Effector CD4-positive, alpha-beta T cell (primary cell): ENCODE measurements at places on chromosomes 2 and 18.

GRCh38 chr2:607709-608108, 69.5 kb downstream of the TMEM18 start:
- no peak for DNase-seq

- no peak for DNase-seq
Observed at GRCh38 chr2:190785334-190785733, 95.3 kb upstream of the GLS start.

DNA sequence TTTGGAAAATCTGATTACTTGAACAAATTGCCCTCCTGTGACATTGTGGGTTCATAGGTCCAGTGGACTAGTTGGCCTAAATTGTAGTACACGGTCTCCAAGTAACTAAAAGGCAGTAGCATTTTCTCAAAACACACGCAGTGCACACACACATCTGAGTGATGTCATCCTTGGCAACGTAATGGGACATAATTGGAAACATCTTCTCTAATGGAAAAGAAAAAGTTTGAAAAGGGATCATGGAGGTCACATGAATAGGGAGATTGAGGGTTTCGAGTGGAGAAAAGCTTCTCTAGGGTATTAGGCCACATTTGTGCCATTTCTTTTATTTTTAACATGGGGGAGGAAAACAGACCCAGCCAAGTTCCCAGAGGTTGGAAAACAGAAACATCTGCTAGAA, 93.3 kb downstream of the MAP4K4 start:
- no peak for DNase-seq

DNA sequence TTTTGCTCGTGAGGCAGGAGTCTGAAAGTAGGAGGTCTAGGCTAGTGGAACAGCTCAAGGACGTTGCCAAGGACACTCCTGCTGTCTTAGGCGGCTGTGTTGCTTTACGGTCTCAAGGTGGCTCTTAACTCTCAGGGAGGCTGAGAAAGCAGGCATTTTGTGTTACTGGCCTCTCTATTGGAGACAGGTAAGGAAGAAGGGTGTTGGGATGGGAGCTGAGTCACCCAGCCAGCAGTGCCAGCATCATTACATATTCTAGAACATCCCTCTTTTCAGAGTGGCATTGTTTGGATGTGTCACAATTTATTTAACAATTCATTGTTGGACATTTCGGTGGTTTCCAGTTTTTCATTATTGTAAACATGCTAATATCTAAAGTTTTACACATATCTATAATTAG, 30.8 kb upstream of the TMEM214 start:
- no peak for DNase-seq

GRCh38 chr2:44560352-44560751, 198.6 kb downstream of the CAMKMT start:
- DNase-seq = no peak

DNA sequence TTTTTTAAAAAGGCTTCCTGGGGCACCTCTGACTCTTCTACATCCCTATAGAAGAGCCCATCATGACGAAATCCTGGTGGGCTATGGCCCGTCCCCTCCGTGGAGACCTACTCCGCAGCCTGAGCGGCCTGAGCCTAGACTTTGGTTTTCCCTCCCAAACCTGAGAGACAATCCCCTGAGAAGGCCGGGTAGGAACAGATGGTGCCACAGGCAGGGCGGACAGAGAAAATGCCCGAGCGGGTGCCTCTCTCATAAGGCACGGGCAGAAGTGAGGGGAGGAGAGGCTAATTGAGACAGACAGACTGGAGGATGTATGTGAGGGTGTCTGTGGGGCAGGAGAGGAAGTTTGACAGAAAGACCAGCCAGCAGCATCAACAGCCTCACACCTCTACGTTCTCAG, 20.2 kb upstream of the SFXN5 start:
- DNase-seq = no peak

GRCh38 chr2:43842866-43843226, 4.1 kb downstream of the ABCG8 start:
- DNase-seq = no peak

GRCh38 chr2:82013641-82014040, 1709.1 kb upstream of the LRRTM1 start:
- DNase-seq = no peak

DNA sequence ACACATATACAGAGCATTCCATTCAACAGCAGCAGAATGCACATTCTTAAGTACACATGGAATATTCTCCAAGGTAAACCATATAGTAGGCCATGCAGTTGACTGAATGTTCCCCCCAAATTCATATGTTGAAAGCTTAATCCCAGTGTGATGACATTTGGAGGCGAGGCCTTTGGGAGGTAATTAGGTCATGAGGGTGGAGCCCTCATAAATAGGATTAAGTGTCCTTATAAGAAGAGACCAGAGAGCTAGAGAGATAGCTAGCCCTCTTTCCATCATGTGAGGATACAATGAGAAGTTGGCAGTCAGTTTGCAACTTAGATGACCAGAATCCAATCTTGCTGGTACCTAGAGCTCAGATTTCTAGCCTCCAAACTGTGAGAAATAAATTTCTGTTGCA, 27.6 kb downstream of the TMEM185B start:
- DNase-seq = no peak

DNA sequence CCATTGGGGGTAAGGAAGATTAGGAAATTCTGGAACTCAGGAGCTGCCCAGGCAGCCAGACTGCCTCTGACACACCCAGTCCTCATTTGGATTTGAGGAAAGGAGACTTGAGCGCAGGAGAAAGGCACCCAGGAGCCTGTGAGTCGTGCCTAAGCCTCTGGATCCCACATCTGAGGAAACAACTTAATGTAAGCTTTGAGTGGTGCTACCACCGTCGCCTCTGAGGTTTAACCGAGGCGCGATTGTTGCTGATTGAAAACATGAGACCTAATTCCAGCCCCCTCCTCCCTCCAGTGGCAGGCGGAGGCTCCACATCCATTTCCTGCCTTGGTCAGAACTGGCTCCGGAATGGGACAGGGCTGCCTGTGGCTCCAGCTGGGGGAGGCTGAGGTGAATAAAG, 176.7 kb upstream of the PKDCC start:
- DNase-seq = no peak

DNA sequence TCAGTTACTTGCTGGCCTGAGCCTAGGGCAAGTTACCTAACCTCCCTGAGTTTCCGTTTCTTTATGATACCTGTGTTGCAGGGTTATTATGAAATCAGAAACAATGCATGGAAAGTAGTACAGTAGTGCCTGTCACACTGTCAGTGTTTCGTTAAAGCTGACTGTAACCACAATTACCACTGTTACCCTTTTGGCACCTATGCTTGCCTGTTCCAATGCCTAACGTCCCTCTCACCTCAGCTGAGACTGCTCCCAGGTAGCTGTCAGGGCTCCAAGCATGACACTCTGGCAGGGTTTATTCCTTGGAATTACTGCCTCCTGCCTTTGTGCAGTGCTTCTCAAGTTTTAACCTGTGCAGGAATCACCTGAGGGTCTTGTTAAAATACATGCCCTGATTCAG, 135.2 kb upstream of the RBMS1 start:
- no peak for DNase-seq

DNA sequence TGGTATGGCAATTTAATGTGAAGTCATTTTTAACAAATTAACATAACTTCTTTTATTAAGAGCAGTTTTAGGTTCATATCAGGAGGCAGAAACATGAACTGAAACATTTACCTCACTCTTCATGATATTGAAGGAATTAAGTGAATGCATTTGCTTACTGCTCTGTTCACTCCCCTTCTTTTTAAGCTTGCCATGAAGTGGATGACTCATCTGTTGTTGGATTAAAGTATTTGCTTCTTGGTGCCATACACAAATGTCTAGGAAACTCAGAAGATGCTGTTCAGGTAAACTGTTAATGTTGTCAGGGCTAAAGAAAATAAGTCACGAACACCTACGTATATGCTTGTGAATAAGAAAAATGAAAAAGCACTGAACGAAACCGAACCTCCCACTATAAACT, 10.2 kb upstream of the CABYR start:
- DNase-seq = no peak

GRCh38 chr2:216717907-216718615, 22.7 kb upstream of the IGFBP5 start:
- DNase-seq = no peak

DNA sequence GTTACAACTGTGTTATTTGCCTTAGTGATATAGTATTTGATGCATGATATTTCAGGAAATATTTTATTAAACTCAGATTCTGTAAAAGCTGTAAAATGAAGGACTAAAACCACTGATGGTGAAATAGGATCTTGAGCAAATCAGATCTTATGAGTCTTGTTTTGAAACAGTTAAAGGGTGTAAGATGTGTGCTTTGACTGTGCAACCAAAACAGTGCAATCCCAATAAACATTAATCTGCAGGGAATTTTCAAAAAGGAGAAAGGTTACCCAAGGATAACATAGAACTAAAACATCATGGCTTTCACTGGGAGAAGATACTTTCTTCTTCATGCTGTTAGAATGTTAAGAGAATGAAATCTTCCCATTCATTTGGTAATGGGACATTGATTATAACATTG, 378.7 kb downstream of the PARD3B start:
- DNase-seq = no peak

DNA sequence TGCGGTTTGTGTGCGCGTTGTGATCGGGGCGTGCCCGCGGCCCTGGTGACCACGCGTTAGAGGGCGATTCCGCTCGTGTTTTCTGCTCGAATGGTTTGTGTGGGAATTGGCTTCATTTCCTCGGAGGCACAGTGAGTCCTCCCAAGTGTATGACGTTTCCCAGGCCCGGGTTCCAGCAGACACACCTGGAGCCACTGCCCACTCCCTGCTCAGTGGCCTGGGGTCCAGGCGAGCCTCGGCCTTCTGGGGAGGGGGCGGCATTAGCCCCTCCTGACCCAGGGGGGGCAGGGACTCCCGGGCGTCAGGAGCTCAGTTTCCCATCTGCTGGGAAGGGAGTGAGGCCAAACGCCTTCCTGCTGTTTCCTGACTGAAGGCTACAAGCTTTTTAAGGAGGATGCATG, 92.1 kb downstream of the NFATC1 start:
- no peak for DNase-seq

DNA sequence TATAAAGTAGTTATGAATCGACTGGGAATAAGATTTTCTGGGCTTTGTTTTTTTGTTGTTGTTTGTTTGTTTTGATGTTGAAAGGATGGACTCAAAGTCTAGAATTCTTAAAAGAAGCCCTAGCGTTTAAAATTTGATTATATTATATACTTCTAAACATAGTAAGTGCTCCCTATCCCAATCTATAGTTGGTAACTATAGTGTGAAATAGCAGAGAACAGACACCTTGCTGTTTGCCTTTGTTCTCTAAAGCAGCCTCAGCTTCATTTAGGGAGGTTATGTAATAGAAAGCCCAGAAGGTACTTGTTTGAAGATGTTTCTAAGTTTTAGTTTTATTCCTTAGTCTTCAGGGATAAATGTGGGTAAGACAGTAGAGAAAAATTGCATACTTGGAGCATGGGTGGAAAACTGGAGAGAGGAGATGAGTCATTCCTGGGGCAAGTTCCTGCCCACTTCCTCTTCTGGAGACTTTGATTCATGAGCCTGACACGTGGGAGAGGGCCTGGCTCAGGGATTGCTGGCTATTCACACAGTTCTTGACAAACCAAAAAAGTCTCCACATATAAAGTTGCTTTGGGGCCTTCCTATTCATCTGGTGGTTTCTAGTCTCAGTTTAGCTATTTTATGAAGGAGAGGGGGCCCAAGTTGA, 131.9 kb downstream of the MYO1B start:
- no peak for DNase-seq

DNA sequence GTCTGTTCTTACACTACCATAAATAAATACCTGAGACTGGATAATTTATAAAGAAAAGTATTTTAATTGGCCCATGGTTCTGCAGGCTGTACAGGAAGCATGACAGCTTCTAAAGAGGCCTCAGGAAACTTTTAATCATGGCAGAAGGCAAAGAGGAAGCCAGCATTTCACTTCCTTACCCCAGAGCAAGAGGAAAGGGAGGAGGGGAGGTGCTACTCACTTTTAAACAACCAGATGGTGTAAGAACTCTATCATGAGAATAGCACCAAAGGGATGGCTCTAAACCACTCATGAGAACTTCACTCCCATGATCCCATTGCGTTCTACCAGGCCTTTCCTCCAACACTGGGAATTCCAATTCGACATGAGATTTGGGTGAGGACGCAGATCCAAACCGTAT, 344.4 kb upstream of the SLC39A10 start:
- DNase-seq = no peak

DNA sequence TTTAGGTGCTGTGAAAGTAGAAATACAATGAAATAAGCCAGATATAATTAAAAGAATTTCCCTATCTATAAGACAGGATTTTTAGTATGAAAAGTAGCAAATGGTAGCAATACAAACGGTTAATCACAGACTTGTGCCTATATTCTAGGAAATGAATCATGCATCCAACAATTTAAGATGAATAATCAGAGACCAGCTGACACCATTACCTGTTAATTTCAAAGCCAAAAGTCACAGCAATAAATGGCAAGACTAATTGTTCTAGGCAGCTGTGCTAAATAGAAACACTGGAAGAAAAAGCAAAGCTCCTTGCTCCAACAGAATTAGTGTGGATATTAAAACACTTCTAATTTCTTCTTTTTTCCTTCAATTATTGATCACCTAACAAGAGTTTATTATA, 35.1 kb upstream of the MPP4 start:
- no peak for DNase-seq

GRCh38 chr18:7459851-7460770, 107.0 kb upstream of the PTPRM start:
- no peak for DNase-seq

DNA sequence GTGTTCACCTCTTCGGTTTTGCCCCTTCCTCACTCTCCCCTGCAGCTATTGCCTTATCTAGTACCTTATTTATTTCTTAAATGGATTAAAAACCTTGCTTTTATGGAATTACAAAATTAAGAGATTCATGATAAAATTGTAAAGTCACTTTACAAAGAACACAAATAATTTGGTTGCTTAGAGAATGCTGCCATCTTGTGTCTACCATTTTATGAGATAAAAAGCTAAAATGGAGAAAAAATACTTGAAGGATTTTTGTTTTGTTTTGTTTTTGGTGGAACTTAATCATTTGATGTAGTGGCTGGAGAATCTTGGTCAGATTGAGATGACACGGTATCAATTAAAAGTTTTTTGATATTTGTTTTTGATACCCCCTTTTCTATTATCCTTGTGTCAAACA, 69.6 kb downstream of the R3HDM1 start:
- no peak for DNase-seq

GRCh38 chr2:20224164-20224715, 690 bp downstream of the SDC1 start:
- DNase-seq = no peak

GRCh38 chr18:61742565-61743429, 150.0 kb downstream of the RNF152 start:
- no peak for DNase-seq
